ENCODE measurements at places on chromosomes 3 and 15.

DNA sequence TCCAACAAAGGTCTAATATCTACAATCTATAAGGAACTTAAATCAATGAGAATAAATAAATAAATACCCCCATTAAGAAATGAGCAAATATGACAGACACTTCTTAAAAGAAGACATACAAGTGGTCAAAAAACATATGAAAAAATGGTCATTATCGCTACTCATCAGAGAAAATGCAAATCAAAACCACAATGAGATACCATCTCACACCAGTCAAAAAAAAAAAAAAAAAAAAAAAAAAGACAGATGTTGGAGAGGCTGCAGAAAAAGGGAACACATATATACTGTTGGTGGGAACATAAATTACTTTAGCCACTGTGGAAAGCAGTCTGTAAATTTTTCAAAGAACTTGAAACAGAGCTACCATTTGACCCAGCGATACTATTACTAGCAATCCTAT, 31.6 kb upstream of the OR5H6 start:
- no peak for DNase-seq

GRCh38 chr15:90036806-90037510, 35.8 kb downstream of the ZNF710 start:
- DNase-seq, result no peak

DNA sequence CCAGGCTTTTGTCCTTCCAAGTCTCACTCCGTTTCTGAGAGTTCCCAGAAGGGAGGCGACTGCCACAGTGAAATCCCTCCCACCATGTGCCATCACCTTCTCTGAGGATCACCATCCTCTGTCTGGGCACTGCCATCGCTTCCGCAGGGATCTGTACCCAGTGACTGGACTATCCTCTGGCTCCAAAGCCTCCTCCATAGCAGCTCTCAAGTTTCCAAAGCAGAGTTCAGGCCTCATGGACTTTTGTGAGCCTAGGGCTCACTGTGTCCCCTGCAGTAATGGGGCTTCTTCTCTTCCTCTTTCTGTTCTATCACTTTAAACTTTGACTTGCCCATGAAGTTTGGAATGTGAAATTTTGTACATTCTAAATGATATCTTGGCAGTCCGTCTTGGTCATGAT, 63.9 kb downstream of the TIPARP start:
- DNase-seq, result no peak

- DNase-seq, result peak; percentile 9
Measured at GRCh38 chr3:129112308-129113052, 9.1 kb downstream of the RAB43 start.

GRCh38 chr3:77102951-77103769, 63.3 kb downstream of the ROBO2 start:
- no peak for DNase-seq

DNA sequence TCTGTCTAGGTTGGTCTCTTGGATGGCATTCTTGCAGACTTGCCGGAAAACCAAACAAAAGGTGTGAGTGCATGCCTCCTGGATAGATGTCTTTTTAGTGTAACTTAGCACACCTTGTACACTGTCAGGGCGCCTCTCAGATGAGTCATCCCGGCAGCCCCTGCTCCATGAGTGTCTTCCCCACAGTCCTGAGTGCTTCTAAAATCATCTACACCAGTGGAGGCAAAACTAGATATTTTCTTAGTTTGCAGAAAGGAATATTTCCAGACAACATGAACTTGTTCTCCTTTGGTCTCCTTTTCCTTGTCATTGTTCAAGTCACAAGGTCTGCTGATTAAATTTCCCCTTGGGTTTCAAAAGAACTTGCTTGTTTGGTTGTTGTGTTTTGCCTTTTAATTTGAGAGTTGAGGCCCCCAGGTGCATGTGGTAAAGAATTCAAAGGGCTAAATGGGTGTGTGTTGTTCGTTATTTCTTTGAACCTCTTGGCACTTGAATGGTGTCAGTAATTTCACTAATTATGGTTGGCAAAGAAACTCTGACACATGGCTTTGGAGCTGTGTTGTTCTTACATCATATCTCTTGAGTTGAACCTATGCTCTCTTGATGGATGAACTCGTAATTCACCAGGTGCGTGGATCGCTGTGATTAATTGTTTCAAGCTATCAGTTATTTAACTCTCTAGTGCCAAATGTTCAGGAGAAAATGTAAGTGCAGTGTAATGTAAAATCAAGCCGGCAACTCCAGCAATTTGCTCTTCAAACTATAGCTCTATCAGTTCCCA, 98.2 kb downstream of the IGF1R start:
- DNase-seq, result no peak

- DNase-seq, result no peak
Measured at GRCh38 chr3:124881976-124882697, 5.0 kb downstream of the ITGB5 start.

GRCh38 chr3:177680472-177680821, 483.2 kb upstream of the TBL1XR1 start:
- no peak for DNase-seq

DNA sequence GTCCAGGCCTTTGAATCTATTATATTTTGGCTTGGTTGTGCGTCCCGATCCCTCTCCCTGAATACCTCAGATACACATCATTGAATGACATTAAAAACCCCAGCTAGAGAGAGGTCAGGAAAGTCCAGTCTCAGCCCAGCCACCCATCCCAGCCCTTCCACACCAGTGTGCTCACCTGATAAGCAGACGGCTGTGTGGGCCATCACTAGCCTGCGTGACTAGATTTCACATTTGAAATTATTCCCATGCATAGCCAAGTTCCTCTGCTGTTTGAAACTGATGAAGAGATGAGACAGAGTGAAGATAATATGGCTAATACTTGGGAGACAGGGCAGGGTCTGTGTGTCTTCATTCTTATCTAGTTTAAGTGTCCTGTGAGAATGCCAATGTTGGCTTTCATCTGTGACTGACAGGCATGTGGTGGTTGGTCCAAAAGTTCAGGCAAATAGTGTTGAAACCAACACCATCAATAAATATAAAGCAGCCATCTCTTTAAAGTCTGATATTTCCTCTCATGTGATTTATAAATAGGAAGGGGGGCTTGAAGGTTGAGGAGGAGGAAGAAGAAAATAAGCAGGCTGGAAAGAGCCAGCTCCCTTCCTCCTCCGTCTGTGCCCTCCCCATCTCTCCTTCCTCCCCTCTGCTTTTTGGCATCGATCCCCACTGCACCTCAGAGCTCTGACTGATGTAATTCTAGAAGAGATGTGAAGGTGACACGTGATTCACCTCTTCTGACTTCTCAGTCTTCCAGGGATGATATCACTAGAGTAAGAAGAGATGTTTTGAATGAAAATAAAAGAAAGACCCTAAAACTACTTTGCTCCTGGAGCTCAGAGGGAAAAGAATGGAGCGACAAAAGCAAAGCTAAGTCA, 5.1 kb downstream of the FAM43A start:
- DNase-seq, result peak; percentile 25

- no peak for DNase-seq
Measured at GRCh38 chr3:122004991-122005565, 17.0 kb downstream of the ILDR1 start.

GRCh38 chr3:59654123-59654479, 604.3 kb upstream of the CFAP20DC start:
- DNase-seq, result no peak

GRCh38 chr3:188174317-188175044, 20.5 kb downstream of the LPP start:
- no peak for DNase-seq

- no peak for DNase-seq
Measured at GRCh38 chr15:70522323-70522966, 240.9 kb downstream of the UACA start.

DNA sequence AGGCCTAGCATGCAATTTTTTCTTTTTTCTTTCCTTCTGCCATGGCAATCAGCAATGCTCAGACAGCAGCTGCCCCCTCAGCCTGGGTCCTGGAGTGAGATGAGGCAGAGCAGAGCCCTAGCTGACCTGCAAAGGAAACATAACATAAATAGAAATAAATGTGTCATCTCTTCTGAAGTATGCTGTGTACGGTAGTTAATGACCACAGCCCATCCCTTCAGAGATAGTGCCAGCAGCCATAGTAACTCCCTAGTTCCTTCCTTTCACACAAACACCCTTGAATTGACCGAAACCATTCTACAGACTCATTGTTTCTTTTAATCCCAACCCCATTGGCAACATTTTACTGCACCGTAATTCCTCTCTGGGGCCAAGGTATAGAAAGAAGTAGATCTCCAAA, 8.4 kb upstream of the CD47 start:
- no peak for DNase-seq

DNA sequence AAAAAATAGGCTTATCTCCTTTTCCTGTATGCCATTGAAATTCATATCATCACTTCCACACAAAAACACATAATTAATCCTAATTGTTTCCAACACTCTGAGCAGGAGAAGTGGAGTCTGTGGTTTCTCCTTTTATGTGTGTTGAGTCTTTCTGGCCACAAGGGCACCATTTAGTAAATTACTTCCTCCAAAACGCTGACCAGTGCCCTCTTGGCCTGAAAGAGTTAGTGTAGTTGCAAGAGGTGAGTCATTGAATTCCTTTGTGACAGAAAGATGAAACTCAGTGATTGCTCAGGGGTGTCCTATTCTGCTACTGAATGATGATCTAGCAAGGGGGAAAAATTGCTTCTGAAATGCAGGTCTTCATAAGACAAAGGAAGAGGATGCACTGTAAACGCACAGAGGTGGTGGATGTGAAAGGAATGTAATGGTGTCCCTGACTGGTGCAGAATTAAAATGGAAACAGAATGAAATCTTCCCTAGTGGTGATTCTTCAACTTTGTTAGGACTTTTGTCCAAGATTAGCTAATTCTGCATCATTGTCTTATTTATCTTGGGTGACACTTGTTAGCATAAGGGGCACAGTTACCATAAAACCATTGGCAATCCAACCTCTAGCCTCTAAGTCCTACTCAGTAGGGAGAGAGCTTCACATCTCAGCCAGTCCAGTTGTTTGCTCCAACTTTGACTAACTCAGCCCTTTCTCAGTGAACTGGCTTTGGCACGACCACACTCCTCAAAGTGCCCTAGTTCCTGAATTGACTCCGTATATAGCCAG, 208.4 kb upstream of the NANOGP8 start:
- peak; percentile 91 for DNase-seq

DNA sequence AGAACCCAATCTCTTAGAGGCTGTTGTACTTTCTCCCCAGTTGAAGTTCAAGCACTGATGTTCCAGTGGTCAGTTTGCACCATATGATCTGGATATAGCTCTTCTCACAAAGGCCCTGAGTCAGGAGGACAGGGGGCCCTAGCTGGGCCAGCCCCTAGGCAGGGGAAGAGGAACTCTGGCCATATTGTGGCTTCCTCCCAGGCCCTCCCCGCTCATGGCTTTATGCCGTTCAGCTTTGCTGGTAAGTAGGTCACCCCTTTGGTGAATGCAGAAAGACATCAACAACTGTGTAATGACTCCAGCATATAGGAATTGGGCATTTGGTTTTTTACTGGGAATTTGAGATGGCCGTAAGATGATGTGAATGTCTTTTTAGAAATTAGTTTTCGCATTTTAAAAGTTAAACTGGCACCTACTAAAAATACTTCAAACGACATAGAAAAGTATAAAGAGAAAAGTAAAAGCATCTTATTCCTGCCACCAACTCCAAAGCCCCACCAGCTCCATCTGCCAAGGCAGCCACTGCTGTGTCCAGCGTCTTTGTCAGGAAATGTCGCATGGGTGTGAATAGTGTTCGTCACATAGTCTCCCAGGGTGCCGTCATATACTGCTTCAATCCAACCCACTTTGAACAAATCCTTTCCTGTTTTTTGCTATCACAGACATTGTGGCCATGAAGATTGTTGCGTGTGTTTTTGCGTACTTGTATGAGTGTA, 25.3 kb downstream of the CCR9 start:
- no peak for DNase-seq

DNA sequence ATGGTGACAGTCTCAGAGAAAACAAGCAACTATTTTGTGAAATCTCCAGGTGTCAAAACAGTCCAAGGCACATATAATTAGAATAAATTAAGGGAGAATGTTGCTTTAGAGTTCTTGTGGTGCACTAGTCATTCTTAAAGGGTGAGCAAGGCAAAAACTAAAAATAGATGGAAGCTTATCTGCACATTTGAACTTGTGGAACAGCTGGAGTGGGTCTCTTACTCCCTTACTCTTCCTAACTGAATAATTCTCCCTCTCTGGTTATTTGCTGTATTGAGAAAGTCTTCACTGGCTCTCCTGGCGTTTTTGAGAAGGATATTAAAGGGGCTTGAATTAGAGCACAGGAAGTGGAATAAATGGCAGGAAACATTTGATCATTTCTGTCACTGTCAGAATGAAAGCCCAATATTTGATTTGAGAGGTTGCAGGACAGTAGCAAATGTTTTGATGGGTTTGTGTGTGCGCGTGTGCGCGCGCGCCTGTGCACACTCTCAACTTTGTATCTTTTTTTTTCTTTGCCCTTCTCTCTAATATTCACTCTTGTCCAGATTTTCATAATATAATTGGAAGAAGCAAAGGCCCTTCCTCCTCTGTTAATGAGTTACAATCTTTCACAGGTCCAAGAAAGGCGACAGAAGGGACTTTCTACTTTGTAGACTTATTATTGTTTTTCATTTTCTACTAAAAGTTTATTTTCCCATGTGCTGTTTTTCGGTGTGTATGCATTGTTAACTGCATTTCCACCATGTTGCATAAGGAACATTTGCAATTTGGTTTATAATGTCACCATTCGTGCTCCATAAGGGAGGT, 40.9 kb downstream of the AKAP13 start:
- no peak for DNase-seq

GRCh38 chr3:128698211-128699047, 27.6 kb upstream of the RAB7A start:
- no peak for DNase-seq

DNA sequence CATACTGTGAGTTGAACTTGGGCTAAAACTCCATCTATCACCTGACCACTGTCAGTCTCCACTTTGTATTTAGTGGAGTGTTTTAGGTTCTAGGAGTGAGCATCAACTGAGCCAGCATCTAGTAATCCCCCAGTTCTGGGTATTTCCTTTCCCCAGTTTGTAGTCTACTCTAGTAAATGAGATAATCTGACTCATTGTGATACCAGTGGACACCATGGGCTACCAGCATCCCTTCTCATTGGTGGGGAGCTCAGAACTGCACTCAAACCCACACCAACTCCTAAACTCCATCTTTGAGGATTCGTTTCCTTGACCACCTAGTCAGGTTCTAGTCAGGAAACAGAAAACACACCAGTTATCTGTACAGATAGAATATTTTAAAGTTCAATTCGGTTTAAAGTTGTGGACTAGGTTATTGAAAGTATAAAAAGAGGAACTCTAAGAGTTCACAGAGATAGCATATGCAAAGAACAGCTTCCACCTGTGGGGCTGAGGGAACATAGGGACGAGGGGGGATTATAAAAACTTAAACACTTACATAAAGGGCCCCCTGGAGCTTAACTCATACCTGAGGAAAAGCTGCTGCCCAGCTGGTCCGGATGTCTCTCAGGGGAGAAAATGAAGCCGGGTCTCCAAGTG, 36.0 kb downstream of the LEO1 start:
- DNase-seq, result no peak

DNA sequence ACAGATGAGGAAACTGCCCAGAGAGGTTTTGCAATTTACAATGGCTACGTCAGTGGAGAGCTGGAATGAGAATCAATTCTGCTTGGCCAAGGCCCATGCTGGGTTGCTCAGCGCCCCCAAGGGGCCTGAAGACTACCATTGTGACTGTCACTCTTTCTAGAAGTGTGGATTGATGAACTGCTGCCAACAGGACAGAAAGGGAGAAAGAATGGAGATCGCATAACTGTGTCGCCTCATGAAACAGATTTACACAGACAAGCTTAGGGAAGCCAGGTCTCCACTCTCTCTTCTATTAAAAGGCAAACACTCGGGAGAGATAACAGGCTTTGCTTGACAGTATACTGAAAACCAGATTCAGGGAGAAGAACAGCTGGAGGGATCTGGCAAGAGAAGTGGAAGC, 160.0 kb downstream of the STT3B start:
- no peak for DNase-seq

GRCh38 chr15:94002041-94002440, 229.3 kb upstream of the MCTP2 start:
- no peak for DNase-seq

Measured in kidney glomerular epithelial cell (primary cell).